ENCODE measurements at places on chromosomes 2 and 18.

DNA sequence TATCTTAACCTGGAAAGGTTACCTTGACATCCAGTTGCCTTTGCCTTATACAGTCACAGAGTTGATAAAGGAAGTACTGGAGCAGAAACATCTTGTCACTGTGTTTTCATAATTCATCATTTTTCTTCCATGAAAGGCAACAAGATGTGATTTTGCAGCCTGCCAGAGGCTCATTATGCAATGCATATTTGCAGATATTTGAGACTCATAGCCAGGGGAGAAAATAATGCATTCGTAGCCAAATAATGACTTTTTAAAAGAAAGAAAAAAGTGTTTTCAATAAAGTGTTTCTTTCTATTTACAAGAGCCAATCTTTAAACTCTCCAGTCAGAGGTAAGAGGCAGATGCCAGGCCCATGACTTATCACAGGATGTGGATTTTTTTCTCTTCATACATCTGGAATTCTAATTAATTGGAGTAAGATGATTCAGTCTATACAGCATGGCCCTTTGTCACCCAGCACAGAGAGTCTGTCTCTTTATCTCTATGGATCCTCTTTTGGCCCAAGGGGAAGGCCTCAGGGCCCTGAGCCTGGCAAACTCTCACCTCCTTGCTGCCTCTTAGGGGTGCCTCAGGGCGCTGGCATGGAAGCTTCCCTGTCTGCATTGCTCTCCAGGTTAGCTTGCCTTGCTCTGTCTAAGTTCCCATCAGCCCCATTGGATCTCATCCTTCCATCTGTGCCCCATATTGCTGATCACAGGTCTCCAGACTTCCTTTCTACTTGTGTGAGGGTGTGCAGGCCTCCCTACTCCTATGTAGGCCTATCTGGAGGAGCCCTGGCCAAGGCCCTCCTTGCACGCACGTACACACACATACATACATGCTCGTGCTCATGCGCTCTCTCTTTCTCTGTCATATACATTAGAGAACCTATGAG is 247.7 kb downstream of the TPGS2 start:
- no peak for DNase-seq

DNA sequence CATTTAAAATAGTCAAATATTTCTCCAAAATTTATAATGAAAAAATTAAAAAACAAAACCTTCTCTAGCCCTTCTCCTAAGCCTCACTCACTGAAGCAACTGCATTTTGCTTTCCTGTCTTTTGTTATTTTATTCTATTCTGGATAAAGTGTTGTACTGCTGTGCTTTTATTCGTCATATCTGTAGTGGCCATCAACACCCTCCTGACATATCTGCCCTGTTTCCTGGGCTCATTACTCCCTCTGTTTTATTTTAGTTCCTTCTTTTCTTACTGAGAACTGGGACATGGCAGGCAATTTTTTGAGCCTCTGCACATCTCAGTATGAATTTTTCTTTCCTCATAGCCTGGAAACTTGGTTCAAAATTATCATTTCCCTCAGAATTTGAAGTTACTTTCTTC is 224.2 kb downstream of the GULP1 start:
- no peak for DNase-seq

- DNase-seq = no peak
Observed at GRCh38 chr2:168392024-168392423, 64.0 kb upstream of the CERS6 start.

DNA sequence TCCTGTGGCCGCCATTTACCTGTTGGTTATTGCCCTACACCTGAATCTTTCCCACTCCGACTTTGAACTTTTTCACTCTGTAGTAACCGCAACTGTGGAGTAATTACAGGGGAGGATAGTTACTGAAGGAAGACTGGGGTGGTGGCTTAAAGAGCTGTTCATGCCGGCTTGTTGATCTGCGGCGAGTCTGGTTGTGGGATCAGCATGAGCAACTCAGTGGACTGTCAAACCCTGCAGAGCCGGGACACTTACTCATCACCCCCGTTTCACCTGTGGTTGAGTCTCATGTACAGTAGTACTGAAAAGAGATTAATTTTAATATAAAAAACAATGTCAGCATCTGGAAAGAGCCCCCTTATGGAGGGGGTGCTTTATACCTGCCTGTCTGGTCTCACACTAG is 2.1 kb downstream of the ASB1 start:
- DNase-seq = no peak

DNA sequence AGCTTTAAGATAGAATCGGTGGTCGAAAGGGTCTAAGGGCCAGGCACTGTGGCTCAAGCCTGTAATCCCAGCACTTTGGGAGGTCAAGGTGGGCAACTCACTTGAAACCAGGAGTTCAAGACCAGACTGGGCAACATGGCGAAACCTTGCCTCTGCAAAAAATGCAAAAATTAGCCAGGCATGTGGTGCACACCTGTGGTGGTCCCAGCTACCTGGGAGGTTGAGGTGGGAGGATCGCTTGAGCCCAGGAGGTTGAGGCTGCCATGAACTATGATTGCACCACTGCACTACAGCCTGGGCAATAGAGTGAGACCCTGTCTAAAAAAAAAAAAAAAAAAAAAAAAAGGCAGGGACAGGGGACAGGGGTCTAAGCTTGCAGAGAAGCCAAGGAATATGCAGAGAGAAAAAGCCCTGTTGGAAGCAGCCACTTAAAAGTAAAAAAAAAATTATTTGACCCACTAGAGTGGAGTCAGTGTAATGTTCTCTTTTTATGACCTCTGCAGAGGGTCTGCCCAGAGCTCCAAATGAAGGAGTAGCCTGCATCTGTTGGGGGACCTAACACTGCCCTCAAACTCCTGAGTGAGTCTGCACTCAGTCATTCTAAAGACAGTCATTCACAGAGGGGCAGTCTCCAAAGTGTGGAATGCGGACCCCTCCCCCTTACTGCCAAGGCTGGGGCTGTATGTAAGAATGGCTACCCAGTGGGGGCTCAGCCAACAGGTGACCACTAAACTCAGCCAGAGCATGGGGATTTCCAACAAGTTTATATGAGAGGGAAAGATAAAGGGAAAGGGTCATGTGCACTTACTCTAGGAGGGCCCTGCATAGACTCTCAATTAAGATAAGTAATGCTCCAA is 118.5 kb upstream of the CDCA7 start:
- DNase-seq = no peak

DNA sequence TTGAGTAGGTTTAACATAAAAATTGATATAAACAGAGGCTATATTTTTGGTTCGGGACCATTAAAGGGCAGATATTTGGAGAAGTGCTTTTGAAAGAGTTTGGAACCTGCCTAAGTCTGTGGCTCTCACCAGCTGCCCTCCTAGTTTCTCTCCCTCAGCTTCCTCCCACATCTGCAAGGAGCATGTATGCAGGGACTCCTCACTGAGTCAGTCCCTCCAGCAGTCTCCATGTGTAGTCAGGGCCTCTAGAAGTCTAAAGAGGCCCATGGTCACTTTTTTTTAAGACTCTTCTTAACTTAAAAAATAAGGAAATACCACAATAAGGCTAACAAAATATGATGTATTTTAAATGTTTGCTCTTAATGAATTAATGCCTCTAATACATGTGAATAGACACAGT is 220.0 kb upstream of the TANK start:
- no peak for DNase-seq

DNA sequence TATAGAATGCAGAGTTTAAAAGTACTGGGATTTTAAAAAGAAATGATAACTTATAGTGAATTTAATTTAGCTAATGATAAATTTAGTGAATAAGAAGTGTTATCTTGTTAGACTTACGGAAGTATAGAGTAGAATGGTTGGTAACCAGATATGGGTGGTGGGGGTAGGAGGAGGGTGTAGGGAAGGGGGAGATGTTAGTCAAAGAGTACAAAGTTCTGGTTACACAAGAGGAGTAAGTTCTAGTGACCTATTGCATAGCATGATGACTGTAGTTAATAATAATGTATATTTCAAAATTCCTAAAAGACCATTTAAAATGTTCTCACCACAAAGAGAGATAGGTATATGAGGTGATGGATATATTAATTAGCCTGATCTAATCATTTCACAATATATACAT is 184.8 kb upstream of the STON1 start:
- no peak for DNase-seq

GRCh38 chr18:29164020-29164706 is 987.2 kb upstream of the CDH2 start:
- DNase-seq = no peak

- DNase-seq = no peak
Observed at GRCh38 chr2:106537047-106537446, 49.9 kb downstream of the CD8B2 start.

DNA sequence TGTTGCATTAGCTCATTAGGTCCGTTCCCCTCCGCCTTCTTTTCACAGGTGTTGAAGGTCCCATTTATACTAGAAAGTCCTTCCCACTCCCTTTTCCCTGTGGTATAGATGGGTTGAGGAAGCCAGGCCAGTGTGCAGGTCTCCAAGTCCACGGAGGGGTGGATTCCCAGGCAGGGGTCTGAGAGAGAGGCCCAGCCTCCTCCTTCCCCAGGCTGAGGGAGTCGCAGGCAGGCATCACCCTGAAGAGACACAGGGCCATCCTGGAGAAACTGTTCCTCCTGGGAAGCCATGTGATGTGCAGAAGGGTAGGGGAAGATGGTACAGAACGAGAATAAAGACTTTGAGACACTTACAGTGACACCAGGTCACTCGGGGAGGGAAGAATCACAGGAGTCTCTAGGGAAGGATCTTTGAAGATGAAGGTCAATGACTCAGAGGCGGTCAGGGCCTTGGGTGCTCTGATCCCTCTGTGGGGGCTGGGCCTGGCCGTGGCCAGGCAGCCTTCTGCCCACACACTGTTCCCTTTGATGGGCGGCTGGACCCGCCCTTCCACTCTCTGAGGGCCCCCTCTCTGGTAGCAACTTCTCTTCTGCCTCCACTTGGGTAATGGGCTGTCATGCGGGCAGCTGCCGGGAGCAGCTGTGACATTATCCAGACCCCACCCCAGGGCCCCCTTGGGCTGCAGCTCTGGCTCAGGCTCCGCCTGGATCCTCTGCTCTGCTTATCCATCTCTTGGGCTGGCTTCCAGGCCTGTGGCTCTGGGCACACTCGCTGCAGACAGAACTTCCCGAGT is 45.1 kb downstream of the RHOB start:
- DNase-seq = no peak

DNA sequence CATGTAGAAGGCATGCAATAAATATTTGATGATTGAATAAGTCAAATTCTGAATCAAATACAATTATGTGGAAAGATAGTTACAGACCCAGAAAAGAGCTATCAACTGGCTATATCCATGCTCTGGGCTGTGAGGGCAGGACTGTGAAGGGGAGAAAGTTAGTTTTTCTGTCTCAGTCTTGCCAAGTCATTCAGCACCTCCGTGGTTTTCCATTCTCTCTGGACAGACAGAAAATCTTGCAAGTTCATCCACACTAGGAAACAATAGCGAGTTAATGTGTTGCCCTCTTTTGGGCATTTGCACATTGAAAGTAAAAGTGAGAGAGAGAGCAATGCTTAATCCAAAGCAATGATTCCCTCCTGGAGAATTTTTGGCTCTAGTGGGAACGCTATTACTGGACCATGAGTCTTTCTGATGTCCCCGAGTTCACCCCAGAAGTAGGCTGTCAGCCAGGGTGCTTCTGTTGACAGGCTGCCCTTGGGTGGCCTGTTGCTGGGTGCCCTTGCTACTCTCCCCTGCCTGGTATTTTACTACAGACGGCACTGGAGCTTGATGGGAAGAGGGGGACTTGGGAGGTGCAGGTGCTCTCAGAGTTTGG is 238.3 kb downstream of the LOXHD1 start:
- no peak for DNase-seq

DNA sequence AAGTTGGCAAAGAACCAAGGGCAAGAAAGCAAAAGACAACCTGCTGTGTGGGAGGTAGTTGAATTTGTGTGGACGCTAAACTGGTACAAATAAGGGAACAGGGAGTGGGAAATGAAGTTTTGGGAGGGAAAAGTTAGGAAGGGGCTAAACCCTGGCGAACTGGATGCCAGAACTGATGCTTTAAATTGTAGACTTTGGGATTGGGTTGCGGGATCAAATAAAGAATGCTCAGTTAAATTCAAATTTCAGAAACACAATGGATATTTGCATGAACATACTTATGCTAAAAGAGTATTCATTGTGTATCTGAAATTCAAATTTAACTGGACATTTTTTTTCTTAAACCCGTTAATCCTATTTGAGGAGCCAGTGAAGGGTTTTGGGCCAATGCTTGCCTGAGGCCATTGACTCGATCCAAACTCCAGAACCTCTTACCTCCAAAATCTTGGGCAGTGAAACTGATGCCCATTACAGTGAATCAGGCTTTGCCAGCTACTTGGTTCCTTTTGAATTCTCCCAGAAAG is 44.2 kb upstream of the YWHAQ start:
- DNase-seq = no peak
